Astrocyte (in vitro differentiated cells and primary cell): ENCODE measurements at places on chromosomes 11 and 22. TPM values are rescaled to one million over a fixed set of nuclear protein-coding genes. Genes with fewer than 3 reads are reported as not detected.

The SCUBE2 gene
- total RNA-seq = 1.5 and 1.6 TPM in 2 replicates

DNA sequence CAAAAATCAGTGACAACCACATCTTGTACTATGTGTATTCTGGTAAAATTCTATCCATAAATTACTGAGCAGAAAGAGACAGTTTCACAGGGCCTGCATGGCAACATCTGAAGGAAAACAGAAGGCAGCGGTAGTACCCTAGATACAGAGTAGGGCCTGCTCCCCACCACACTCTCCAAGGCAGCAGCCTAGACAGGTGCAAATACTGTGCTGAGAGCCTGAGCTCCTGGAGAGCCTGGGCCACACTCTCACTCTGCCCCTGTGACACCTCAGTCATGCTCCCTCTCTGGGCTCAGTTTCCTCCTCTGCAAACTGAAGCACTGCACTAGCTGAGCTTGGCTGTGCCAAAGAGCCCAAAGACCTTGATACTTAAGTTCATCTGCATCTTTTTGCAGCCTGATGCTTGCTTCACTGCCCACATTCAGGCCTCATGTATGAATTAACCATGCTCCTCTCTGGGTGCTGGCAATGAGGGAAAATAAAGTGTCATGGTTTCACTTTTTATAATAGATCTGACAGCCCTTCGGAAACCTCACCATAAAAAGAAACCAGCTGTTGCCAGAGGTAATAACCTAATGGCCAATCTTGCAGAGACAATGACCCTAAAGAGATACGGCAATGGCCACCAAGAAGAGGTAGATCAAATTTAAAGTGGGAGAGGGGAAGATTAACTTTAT lies 104.7 kb downstream of the PLEKHA7 start:
- DNase-seq = no peak

GRCh38 chr11:111540114-111540936 lies at the start of gene LAYN:
LAYN (plus strand) TSS chr11:111540720; CDS start chr11:111540844, 124 bp downstream.
- no peak for DNase-seq

- no peak for DNase-seq
These were observed at the start of gene UPK3A for GRCh38 chr22:45284705-45285262. UPK3A (plus strand) TSS chr22:45284949; CDS start chr22:45285014, 65 bp downstream.

The SPI1 gene
- not detected in 2 replicates for total RNA-seq

GRCh38 chr11:27916541-27917100 lies 191.3 kb downstream of the KIF18A start:
- DNase-seq = peak; percentile 63

DNA sequence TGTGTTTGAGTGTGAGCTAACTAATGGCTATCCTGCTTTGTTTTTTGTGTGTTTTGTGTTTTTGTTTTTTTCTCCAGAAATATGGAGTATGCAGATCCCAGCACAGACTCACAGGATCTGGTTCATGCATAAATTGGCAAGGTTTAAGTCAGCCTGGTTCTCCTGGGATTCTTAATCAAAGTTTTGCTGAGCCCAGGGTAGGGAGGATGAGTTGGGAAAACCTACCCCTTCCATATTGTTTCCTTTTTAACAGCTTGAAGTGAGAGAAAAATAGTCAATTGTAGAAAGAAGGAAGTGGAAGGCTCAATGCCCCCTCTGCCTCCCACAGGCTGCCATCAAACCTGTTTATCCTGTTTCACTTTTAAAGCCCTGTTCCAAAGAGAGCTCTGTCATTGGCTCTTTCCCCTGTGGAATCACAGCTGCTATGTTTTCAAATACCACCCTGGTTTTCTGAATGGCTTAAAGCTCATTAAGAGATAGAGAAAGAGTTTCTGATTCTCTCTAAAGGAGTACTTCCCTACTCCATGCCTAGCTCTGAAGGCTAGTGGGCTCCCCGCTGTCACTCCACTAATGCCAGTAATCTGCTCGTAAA lies 23.4 kb upstream of the CADM1 start:
- DNase-seq = no peak

- peak; percentile 13 for DNase-seq
These were observed 99.9 kb upstream of the FGF3 start for GRCh38 chr11:69918938-69919650.

The RAG2 gene
- total RNA-seq = not detected in 2 replicates

- DNase-seq = no peak
These were observed 81.0 kb downstream of the ETS1 start for GRCh38 chr11:128506356-128506755.

The FAM118A gene
- total RNA-seq = 18.3 and 18.7 TPM in 2 replicates

DNA sequence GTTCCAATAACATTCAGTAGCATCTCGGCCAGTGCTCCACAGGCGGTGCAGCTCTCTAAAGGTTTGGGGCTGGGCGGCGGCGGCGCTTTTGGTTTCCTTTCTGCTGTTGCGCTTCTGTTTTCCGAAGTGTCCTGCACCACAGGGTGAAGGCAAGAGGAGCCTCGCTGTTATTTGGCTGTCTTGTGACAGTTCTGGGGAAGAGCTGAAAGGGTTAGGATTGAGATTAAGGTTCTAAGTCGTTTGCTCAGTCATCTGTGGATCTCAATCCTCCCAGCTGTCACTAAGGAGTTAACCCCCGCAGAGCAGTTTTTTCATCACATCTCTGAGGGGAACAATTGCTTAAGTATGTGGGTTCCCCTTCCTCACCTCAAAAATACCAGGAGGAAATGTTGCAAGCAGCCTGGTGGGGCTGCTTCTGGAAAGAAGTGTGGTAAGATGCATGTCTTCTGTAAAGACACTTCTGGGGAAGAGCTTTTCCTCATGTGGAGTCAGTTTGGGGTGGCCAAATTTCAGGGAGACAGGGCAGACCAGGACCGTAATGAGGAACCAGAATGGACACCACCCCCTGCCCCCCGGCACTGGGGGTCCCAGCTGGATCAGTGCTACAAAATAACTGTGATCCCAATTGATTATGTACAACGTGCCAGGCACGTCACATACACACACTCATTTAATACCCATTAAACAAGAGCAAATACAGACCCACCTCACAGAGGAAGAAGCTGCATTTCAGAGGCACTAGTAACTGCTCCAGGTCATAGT lies 14.2 kb downstream of the TMEM121B start:
- no peak for DNase-seq

DNA sequence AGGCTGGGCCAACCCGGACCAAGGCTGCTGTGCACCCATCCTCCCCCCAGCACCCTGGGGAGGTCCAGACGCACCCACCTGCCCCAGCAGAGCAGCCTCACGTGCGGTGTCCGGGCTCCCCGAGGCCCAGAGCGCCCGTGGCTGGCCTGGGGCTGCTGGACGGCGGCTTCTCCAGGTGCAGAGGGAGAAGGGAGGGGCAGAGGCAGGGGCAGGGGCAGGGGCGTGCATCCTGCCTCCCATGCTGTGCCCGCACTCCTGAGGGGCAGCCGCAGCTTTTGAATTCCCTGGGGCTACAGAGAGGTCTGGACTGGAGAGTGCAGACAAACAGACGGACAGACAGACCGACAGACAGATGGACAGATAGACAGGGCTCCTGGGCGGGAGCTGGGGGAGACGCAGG lies 83.6 kb upstream of the PRR5 start:
- no peak for DNase-seq

DNA sequence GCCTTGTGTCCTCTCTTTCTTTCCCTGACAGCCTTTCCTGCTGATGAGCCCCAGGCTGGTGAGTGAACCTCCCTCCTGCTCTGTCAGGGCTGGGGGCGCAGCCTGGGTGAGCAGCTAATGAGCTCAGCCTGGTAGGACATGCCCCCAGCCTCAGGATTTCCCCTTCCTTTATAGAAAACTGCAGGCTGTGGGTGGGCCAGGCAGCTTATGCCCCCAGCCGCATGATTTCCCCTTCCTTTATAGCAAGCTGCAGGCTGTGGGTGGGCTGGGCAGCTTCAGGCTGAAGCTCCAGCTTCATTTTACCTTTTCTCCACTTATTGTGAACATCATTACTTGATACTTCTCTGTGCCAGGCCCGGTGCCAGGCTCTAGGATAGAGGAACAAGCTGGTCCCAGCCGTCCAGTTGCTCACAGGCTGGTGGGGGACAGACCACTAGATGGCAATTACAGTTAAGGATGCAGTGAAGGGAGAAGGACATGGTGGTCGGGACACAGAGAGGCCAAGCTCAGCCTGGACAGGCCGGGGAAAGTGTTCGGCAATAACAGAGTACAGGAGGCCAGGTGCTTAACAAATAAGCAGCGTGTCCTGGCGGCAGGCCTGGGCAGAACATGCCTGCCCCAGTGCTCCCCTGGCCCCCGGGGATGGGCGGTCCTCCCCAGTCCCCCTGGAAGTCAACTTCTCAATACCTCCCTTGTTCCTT lies 5.3 kb downstream of the LGALS12 start:
- no peak for DNase-seq

- no peak for DNase-seq
These were observed 3.6 kb downstream of the MYBPC3 start for GRCh38 chr11:47348859-47349258.

- peak; percentile 65 for DNase-seq
These were observed 1059.7 kb downstream of the OPCML start for GRCh38 chr11:132472411-132473172.

GRCh38 chr11:4071325-4071724 lies 23.3 kb upstream of the RRM1 start:
- no peak for DNase-seq

The TRIM49 gene
- 0.24 and 0.32 TPM in 2 replicates for total RNA-seq

- no peak for DNase-seq
These were observed 104.0 kb upstream of the TIMP3 start for GRCh38 chr22:32697331-32697995.

DNA sequence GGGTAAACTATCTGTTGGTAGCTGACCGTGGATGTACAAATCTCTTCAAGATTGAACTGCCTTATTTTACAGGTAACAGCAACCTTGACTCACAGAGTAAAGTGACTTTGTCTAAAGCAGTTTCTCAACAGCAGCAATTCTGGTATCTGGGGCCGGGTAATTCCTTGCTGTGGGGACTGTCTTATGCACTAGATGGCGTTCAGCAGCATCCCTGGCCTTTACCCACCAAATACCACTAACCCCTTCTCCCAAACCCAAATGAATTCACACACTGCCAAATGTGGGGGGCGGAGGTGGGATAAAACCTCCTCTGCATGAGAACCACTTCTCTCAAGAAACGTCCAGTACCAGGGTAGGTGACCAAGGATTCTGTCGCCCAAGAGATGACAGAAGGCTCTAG lies 1.7 kb upstream of the INCENP start:
- DNase-seq = no peak

GRCh38 chr22:16932577-16932976 lies 75.4 kb downstream of the GAB4 start:
- DNase-seq = no peak

- DNase-seq = no peak
These were observed 25.4 kb downstream of the ST3GAL4 start for GRCh38 chr11:126380909-126381308.

DNA sequence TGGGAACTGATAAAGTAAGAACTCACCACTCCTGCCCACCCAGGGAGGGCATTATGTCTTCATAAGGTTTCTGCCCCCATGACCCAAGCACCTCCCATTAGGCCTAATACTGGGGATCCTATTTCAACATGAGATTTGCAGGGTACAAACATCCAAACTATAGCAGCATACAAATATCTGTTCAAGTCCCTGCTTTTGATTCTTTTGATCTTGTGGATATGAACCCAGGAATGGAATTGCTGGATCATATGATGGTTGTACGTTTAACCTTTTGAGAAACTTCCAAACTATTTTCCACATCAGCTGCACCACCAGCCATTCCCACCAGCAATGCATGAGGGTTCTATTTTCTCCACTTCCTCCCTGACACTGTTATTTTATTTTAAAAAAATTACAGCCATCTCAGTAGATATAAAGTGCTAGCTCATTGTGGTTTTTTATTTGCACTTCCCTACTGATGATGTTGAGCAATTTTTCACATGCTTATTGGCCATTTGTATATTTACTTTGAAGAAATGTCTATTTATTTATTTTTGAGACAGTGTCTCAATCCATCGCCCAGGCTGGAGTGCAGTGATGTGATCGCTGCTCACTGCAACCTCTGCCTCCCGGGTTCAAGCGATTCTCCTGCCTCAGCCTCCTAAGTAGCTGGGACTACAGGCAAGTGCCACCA lies 7.1 kb upstream of the ATG16L2 start:
- peak; percentile 54 for DNase-seq

The TTC36 gene
- total RNA-seq = 0.43 and 0.84 TPM in 2 replicates

GRCh38 chr11:7686761-7687160 lies 13.5 kb upstream of the CYB5R2 start:
- no peak for DNase-seq

The SUN2 gene
- total RNA-seq = 46.5 and 51.0 TPM in 2 replicates

DNA sequence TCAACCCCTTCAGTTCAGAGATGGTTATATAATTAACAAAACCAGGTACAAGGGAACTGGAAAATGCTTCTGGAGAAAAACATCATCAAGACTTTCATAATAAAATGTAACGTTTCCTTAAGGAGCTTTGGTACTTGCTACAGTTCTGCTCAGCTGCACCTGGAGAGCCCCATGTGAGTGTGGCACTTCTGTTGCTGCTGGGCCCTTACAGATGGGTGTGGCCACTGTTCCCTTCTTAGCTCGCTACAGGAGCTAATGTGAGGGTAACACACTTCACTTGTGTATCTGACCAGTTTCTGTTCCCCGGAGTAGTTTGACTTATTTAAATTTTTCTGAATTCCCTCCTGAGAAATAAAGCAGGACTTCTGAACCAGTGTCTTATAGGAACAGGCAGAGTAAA lies 4.0 kb downstream of the POU2AF3 start:
- no peak for DNase-seq

DNA sequence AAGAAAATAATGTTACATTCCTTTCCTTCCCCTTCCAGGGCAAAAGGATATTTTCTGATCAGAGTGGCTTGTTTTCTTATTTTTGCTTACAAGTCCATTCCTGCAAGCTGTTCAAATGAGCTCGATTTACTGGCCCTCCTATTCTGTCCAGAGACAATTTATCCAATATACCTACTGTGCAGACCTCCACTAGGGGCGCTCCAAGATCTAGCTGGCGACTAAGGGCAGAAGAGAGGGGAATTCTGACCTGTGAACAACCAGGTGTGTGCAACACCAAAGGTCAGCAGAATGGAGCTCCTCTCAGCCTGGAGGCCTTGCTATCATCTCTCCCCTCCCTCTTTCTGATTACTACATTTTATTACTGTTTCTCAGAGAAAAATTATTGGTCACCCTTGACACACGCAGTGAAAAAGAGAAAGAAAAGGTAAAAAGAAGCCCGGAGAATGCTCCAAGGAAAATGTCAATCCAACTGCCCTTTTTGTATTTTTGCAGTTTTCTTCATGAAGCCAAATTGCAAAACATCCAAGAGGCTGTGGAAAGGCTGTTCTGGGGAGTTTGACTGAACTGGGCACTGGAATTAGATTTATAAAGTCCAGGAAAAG lies 3.2 kb downstream of the SEZ6L start:
- no peak for DNase-seq

The C11orf16 gene
- not detected in 2 replicates for total RNA-seq

- DNase-seq = no peak
These were observed 81.2 kb downstream of the OR5AK2 start for GRCh38 chr11:57069942-57070341.

The UBQLN3 gene
- not detected in 2 replicates for total RNA-seq

The LRP4 gene
- total RNA-seq = 19.0 and 19.9 TPM in 2 replicates

DNA sequence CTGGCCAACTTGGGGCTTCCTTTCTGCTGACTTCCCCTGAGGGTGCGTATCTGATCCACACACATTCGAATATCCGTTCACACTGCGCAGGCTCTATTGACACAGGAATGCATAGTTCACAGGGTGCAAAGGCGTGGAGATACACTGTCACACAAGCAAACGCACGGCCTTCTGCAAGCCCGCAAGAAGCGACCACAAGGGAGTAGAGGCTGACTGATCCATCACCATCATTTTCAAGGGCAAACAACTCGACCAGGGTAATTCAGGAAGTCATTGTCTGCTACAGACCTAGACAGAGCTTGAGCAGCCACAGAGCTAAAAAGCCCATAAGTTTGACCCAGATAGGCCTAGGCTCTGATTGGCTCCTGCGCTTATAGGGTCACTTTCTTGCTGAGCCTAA lies 392.3 kb downstream of the MN1 start:
- no peak for DNase-seq

GRCh38 chr11:63567044-63567840 lies 4.1 kb upstream of the PLAAT2 start:
- peak; percentile 93 for DNase-seq
